Cerebellar cortex (tissue), 1 donor: ENCODE measurements at places on chromosomes 7 and 10.
A peak's percentile ranks its signal among the peaks of the same experiment; 100 is the strongest.

DNA sequence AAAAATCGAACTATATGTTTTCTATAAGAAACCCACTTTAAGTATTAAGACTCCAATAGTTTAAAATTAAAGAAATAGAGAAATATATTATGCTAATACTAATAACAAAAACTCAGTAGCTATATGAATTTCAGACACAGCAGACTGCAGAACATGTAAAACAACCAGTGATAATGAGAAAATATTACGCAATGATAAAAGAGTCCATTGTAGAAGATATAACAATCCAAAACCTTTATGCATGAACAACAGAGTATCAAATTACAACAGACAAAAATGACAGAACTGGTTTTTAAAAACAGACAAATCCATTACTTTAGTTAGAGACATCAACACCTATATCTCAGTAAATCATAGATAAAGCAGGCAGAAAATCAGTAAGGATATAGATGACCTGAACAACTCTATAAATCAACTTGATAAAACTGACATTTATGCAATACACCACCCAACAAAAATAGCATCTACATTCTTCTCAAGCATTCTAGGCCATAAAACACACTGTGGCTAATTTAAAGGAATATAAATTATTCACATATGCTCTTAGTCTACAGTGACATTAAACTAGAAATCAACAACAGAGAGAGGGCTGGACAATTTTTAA lies 669.5 kb upstream of the GHITM start:
- no peak for DNase-seq

DNA sequence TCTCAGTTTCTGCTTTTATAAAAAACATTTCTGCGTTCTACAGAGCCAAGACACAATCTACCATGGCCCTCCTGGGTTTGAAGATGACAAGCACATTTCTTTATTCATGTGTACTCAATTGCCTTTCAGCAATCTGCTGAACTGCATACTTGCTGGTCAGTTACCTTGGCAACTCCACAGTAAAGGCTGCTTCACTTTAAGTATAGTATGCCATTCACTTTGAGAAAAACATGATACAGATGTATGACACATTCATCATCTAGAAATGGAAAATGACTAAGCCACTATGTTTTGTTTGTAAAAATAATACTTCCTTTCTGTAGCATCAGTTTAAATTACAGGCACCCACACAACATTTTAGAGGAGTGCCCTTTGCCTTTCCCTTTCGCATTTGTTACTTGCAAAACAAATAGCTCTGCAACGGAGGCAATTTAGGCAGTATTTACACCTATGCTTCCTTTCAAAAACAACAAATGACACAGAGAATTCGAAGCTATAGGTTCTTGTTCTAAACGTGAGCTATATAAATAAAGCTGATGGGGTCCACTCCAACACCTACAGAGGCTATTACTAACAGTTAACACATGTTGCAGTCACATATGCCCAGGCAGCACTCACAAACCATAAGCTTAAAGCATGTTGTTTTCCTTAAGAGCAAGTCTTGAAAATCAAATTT lies 23.5 kb downstream of the SGCE start:
- peak; percentile 29 for DNase-seq

DNA sequence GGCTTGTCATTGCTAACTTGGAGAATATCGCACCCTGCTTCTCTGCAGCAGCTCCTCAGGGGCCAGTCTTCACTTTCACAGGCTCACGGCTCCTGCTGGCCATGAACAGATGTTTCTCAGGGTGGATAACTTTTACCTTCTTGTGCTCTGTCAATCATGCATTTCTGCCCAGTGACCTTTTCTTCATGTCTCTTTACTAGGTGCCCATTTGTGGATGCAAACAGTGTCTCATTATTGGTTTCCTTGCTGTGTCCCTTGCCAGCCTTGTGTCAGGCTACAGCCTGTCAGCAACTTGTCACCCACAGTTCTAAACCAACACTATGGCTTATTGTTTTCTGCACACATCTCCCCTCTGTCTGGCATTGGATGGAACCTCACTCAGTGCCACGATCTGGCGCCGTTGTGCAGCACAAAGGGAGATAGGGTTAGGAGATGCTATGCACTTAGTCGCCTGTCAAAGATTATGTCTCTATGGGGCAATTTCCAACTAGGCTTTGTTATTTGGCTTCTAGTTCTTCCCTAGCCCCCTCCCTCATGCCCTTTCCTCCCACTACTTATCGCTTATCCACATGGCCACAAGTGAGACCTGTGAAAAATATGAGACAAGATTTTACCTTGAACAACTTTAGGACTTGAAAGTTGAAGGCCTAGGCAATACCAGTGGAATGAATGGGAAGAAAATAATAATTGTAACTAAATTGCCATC lies 45.7 kb upstream of the NXPH1 start:
- no peak for DNase-seq

GRCh38 chr7:98137826-98138151 lies 31.1 kb downstream of the LMTK2 start:
- DNase-seq, result no peak

DNA sequence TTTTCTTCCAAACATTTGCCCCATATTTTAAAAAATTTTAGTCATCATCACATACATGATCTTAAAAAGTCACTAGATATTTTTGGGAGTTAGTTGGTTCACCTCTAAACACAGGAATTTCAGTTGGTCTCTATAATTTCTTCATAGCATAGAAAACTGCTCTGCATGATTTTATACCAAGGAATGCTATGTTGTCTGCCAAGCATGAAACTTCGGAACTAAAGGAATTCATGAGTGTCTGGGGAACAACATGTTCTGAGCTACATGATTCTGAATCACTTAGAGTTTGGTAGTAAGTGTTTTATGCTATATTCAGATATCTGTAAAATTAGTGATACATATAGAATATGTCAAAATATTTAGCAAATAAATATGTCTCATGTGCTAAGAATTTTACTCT lies 957.8 kb downstream of the GATA3 start:
- no peak for DNase-seq

GRCh38 chr7:141590666-141591065 lies 39.5 kb downstream of the AGK start:
- DNase-seq, result no peak

- DNase-seq, result no peak
Observed at GRCh38 chr7:209906-210305, 17.5 kb downstream of the FAM20C start.

GRCh38 chr7:112192236-112193154 lies 13.7 kb downstream of the DOCK4 start:
- no peak for DNase-seq

DNA sequence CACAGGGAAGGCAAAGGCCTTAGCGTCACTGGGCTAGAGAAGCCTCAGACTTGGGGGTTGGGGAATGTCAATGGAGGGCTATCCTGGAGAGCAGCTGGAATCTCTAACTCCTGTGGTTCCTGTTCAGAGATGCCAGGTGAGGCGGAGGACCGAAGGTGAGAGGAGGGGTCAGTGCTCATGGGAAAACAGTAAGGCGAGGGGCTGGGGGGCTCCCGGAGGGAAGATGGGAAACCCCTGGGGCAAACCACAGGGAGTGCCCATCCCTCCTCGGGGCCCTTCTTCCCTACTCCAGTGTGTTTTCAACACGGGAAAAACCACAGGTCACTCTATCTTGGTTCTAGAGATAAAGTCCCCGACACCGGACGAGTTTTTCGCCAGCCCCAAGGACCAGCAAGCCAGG lies 3.3 kb downstream of the LRCH4 start:
- no peak for DNase-seq

- DNase-seq, result no peak
Observed at GRCh38 chr10:71070741-71071140, 141.6 kb upstream of the UNC5B start.

DNA sequence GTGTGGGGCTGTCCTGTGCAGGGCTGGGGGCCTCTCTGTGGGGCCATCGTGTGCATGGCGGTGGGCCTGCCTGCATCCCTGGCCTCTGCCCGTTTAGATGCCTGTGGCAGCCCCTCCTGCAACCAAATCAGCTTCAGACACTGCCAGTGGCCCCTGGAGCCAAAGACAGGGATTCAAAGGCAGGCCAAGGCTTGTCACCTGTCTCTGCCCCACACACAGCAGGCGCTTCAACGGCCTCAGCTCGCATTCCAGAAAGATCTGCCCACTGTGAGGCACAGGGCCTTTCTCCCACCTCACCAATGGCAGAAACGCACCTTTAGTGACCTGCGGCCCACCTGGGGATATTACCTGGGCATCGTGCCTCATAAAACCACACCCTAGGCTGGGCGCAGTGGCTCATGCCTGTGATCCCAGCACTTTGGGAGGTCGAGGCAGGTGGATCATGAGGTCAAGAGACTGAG lies 46.0 kb downstream of the INSIG1 start:
- DNase-seq, result no peak

DNA sequence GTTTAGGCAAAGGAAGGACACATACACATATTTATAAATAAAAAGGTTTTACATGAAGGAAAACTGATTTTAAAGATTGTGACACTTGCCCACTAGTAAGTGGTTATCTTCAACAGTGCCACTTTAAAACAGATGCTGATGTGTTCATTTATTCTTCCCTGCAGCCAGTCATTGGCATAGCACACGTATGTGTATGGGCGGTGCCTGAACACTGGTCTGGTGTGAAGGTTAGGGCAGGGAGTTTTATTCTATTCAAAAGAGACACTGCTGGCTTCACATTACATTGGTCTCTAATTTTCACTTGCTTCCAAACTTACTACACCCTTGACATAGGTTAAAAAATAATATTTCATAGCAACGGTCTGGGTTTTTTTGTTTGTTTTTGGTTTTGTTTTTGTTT lies 57.9 kb downstream of the NOD1 start:
- no peak for DNase-seq

DNA sequence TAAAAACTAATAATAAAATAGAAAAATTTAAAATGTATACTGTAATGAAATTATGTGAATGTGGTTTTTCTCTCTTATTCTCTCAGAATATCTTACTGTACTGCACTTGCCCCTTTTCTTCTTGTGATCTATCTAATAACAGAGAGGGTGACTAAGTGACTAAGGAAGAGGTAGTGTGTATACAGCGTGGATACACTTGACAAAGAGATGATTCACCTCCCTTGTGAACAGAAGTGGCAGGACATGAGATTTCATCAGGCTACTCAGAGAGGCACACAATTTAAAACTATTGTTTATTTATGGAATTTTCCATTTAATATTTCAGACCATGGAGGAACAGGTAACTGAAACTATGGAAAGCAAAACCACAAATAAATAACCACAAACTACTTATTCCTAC lies 806.6 kb upstream of the GHITM start:
- DNase-seq, result no peak

- peak; percentile 18 for DNase-seq
Observed at GRCh38 chr10:69242852-69243212, 22.7 kb downstream of the HKDC1 start.

- DNase-seq, result no peak
Observed at GRCh38 chr10:6300106-6300783, 97.5 kb downstream of the PFKFB3 start.

- DNase-seq, result peak; percentile 83
Observed at GRCh38 chr10:68897336-68897741, 3.8 kb upstream of the DDX50 start.

GRCh38 chr10:15842556-15843169 lies 17.6 kb downstream of the MINDY3 start:
- no peak for DNase-seq

- no peak for DNase-seq
Observed at GRCh38 chr10:10396601-10397000, 621.1 kb upstream of the CELF2 start.

DNA sequence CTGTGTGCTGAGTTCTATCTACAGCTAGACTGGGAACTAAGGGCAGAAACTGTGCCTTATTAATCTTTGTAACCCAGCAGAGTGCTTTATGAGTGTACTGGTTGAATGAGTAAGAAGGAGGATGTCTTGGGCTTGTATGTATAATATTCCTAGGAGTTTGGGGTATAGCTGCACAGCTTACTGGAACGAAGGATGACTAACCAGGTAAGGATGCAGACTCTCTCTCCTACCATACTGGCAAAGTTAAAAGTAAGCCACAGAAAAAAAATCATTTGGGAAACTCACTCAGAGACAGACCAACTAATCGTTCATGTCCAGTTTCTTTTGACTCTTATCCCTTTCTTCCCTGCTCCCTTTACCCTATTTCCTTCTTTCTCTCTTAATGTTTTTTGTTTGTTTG lies 1.4 kb upstream of the DHTKD1 start:
- no peak for DNase-seq

- DNase-seq, result no peak
Observed at GRCh38 chr10:124671486-124672075, 72.6 kb downstream of the FAM53B start.

DNA sequence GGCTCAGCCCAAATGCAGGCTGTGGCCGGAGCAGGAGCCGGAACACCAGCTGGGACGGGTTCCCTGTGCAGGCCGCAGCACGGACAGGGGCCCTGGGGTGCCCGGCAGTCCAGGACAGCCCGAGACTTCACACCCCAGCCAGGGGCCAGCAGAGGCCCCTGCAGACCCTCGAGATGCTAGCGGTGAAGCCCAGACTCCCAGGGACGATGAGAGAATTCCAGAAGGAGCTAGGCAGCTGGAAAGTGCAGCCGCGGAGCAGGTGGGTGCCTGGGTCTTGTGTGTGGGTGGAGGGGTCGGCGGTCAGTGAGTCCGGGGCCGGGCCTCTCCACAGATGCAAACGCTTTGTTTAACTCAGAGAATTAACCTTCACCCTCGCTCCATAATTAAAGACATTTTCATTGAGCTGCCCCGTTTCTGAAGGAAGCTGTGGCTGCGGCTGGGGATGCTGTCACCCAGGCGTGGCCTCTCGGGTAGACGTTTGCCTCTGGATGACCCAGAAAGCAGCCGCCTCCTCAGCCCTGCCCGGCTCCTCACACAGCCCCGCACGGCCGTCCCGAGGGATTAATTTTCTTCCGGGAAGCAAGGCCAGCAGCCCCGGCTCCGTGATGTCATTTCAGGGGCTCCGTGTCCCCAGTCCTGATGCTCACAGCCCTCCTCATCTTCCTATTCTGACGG lies 26.5 kb downstream of the KNDC1 start:
- no peak for DNase-seq

- no peak for DNase-seq
Observed at GRCh38 chr7:75655536-75655935, 83.2 kb downstream of the HIP1 start.

GRCh38 chr7:55024776-55025175 lies 6.0 kb downstream of the EGFR start:
- no peak for DNase-seq

DNA sequence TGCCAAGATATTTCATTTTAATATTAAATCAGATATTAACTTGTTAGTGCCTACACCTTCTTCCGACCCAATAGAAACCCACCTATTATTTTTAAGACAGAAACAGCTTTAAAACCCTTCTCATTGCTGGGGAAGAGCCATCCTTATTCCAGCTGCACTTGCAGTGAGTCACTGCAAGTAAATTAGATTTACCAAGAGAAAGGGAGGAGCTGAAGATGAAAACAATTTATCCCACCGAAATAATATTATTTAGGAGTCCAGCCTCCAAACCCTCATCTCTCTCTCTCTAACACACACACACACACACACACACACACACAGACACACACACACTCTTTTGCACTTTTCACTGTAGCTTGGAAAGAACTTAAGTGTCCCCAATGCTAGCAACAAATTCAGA lies 26.9 kb downstream of the TWIST1 start:
- DNase-seq, result no peak

DNA sequence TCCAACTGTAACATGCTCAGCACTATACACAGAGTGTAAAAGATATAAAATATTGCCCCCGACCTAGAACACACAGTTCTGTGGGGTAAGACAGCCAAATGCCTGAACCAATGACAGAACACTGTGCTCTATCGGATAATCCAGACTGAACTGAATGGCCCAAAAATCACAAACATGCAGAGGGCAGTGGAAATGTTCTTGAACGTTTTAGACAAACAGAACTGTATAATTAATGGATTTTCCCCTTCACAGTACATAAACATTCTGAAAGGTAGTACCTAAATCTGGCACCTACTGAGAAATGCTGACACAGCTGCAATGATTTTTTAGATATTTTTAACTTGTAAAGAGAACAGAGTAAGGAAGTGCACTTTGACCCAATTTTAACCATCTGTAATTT lies 33.4 kb downstream of the PARD3 start:
- DNase-seq, result no peak
